Stimulated activated CD8-positive, alpha-beta memory T cell treated with anti-CD3 and anti-CD28 coated beads, Interleukin-4, amount 100 ng/mL, for 1 hour (primary cell): ENCODE measurements at places on chromosomes 16 and 17.

- DNase-seq, result no peak
Measured at GRCh38 chr17:69047368-69048263, 13.1 kb downstream of the ABCA9 start.

- peak; percentile 55 for DNase-seq
Measured at GRCh38 chr16:57592591-57593003, 35.8 kb upstream of the ADGRG1 start.

DNA sequence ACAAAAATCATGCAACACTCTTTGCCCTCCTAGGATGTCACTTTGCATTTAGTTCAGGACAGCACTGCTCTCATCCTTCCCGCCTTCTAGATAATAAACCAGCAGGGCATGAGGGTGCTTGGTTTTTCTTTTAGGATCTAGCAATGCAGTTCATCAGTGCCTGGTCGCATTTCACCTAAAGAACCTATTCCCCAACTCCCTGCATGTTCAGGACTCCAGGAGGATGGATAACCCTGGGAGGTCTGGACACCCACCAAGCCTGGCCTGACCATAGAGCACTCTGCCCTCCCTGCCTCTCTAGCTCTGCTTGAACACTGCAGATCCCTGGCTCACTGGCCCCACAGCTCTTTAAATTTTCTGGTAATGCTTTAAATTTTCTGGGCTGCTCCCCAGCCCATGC lies 2.6 kb downstream of the SLFN12 start:
- DNase-seq, result no peak

GRCh38 chr17:43784628-43785101 lies 4.4 kb downstream of the CFAP97D1 start:
- DNase-seq, result no peak

- no peak for DNase-seq
Measured at GRCh38 chr16:54050459-54051210, 236.0 kb downstream of the IRX3 start.

- DNase-seq, result no peak
Measured at GRCh38 chr16:48203974-48204824, 39.9 kb upstream of the LONP2 start.

DNA sequence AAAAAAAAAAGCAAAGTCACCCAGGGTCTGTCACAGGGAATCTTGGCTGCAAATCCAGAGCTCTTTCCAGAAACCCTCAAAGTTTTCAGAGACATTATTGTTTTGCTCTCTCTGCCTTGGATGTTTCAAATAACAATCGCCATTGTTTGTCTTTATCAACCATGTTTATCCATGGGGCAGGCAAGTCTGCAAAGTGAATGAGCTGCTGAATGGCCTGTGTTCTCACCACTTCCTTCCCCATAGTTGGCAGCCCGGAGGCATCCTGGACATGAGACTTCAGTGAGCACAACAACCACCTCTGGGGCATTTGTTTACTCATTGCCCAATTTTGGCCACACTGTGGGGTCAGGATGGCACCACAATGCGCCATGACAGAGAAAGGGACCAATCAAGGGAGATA lies 53.1 kb upstream of the USP7 start:
- DNase-seq, result no peak

- DNase-seq, result no peak
Measured at GRCh38 chr17:78672871-78673371, 95.7 kb upstream of the DNAH17 start.

DNA sequence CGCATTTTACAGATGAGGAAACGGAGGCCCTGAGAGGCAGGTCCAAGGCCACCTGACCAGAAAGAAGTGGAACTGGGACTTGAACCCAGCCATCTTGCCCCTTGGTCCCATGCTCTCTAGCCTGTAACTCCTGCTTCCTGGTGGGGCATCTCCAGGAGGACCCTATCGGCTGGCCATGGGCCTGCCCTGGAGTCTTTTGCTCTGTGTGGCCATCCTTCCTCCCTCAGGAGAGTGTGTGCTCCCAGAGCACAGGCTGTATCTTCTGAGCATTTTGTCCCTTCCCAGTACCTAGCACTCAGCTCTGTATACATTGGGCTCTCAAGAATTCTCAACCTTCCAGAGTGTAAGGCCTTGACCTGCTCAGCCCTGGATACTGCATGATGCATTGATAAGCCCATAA lies 28.4 kb upstream of the STH start:
- DNase-seq, result no peak

GRCh38 chr16:4290236-4290830 lies 17.5 kb upstream of the TFAP4 start:
- DNase-seq, result no peak

DNA sequence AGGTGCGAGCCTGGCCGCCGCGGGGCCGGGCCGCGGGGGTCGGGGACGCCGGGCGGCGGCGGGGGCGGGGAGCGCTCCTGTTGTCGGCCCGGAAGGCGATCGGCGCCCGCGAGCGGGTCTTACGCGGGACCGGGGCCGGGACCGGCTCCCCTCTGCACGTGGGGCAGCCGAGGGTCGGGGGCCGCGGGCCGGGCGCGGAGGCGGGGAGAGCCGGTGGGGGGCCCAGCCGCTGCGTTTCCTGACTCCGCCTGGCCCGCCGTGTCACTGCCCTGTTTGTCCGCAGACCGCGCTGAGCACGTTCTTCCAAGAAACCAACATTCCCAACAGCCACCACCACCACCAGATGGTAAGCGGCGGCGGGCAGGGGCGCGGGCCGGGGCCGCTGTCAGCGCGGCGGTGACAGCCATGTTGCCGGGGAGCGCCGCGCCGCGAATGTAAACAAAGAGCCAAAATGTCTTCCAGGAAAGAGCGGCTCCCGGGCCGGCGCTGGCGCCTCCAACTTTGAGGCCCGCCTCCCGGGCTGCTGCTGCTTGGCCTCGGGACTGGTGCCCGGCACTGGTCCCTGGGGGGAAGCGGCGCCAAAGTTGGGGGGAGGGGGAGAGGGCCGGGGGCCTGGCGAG lies 586 bp downstream of the UBALD2 start:
- DNase-seq, result no peak

DNA sequence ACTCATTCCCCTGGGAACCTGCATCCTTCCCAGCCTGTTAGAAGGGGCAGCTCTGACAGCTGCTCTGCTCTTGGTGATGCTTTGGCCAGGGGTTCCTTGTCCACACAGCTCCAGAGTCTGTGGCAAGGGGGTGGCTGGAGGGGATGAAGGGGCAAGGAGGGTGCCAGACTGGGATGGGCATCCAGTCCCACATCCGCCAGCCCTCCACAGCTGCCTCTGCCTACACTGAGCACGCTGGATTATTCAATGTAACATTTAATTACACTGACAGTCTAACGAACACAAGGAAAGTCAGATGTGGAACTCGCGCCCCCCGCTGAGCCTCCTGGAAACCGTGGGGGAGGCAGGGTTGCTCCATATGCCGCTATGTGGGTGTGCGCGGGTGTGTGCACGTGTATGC lies 101.1 kb downstream of the C16orf78 start:
- DNase-seq, result no peak

- DNase-seq, result no peak
Measured at GRCh38 chr17:29629839-29630238, 7.1 kb upstream of the CORO6 start.

GRCh38 chr16:9152649-9153501 lies 61.4 kb downstream of the HAPSTR1 start:
- DNase-seq, result no peak

DNA sequence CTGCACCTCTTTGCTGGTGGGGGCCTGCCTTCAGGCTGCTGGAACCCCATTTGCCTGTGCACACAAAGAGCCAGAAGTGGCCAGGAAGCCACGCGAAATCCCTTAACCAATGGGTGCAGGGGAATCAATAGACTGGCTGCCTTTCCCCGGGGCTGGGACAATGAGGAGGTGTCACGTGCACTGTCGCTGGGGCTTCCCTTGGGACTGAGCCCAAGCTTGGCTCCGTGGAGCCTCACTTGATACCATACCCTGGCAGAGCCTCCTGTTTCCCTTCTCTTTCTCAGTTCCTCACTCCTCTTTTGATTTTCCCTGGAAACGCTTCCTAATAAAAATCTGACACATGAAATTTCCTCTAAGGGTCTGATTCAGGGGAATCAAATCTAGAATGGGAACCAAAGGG lies 38.8 kb upstream of the C16orf82 start:
- no peak for DNase-seq

- no peak for DNase-seq
Measured at GRCh38 chr17:78905541-78905940, 2.5 kb upstream of the CEP295NL start.

DNA sequence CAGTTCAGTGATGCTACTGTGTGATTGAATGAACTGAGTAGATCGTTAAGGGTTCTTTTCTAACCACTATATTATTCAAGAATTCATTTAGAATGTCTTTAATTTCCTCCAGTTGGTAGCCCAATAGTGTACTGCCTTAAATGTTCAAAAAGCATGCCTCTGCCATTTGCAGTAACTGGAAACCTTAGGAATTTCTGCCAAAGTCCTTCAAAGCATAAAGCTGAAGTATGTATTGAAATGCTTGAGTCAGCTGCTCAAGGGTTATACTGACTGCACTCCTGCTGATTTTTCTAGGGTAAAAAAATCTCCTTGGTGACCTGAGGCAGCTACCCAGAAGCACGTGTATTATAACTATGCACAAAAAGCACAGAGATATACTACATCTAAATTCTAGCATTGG lies 56.5 kb downstream of the SNTB2 start:
- DNase-seq, result no peak

- DNase-seq, result no peak
Measured at GRCh38 chr17:64323774-64324173, 60.7 kb upstream of the TEX2 start.

DNA sequence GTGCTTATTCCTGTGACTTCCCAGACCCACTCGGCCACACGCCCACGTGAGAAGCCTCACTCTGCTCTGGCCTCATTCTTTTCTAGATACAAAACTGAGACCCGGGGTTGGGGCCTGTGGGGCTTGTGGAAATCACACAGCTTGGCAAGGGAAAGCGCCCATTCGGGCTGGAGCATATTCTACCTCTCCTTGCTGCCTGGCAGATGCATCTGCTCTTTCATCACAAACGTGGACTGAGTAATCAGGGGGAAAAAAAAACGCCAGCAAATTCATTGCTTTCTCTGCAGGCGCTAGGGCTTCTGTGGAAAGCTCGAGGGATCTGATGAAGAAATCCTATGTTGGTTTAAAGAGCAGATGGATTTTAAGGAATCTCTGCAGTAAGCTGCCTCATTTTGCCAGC lies 44.4 kb downstream of the DNAH9 start:
- no peak for DNase-seq

- DNase-seq, result no peak
Measured at GRCh38 chr17:59513934-59514841, 51.2 kb upstream of the DHX40 start.

- no peak for DNase-seq
Measured at GRCh38 chr16:89805136-89805905, 11.1 kb downstream of the FANCA start.

DNA sequence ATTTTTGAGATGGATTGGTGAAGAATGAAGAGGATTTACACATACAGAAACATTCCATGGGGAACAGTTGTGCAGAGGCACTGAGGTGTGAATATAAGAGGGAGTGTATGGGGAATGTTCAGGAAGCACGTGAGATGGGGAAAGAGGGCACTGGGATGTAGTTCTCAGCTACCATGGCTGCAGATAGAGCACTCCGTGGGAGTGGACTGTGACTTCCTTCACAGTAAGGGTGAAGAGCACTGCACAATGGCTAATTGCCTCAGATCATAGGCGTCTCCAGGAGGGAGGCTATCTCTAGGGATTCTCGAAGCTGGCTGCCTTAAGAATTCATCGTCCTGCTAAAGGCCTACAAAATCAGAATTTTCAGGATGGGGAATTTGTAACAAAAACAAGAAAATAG lies 7.0 kb downstream of the YPEL2 start:
- no peak for DNase-seq

GRCh38 chr16:64144617-64145016 lies 977.2 kb downstream of the CDH11 start:
- DNase-seq, result no peak

DNA sequence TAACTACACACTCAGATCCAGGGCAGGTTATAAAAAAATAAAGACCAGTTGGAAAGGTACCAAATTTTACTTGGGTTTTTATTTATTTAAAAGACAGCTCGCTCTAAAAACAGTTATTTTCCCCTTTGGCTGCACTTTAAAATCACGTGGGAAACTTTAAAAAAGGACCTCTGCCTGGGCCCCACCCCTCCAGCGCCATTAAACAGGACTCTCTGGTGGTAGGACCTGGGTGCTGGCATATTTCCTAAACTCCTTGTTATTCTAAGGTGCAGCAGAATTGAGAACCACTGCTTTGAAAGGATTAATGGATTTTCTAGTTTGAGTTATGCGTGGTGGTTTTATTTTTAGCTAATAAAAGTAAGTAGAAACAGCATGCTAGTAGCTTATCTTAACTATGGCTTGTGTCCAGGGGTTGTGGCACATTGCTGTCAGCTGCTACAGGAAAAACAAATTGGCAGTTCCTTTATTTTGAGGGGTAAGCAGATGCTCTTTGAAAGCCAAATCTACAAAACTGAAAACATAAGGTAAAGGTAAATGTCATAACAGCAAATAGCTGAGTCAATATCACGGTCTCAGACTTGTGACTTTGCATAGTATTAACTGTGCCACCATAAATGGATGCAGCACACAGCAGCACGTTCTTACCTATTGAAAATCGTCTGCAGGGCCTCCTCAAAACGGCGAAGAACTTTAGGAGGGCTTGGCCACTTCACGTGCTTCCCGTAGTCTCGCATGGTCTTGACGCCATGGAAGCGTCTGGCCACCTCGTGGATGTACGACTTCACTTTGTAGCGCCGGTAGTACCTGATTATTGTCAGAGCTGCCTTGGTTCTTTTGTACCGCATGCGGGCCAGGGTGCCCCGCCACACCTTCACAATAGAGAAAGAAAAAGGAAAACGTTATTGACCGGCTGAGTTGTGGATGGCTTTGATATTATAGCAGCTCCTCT lies 172.0 kb downstream of the CDK5R1 start:
- DNase-seq, result no peak

GRCh38 chr16:77531752-77532151 lies 96.9 kb upstream of the ADAMTS18 start:
- no peak for DNase-seq

DNA sequence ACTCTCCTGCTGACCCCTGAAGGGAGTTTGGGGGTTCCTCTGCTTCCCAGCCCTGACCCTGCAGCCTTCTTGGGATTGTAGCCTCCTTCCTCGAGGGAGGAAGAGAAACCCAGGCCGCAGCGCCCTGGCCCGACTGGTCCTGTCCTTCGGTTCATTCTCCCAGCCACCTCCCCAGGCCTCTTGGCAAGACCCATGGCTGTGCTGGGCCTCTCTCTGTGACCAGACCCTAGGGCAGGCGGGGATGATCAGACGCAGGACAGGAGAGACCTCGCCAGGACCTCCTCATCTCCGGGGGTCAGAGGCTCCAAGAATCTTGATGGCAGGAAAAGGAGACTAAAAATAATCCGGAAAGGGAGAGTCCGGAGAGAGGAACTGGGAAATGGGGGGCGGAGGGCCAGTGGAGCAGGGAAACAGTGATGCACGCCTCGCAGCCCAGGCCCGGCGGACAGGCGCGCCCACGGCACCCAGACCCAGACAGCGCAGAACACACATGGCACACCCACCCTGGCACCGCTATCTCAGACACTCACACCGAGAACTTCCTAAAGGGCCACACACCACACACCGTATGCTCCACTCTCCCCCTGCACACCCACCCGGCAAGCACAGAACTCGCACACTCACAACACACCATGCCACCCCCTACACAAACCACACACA lies 1.2 kb downstream of the ARHGEF15 start:
- no peak for DNase-seq
